ENCODE measurements at places on chromosomes 5 and 9.

DNA sequence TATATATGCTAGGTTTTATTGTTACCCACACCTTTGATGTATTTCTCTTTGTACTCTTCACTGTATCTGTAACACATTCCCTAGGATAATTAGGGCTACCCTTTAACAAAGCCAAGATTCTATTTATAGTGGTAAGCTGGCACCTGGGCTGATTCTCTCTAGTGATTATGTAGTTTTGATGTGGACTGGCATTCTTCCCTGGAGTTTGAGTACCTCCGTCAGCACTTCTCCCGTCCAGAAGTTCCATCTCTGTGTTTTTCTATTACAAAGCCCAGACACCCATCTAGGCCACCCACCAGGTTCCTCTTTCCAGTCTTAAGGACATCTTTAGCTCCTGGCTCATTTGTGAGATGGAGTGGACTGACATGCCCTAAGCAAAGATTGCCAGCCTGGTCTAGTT, 55.9 kb upstream of the CDKN2B start:
- DNase-seq: no peak

DNA sequence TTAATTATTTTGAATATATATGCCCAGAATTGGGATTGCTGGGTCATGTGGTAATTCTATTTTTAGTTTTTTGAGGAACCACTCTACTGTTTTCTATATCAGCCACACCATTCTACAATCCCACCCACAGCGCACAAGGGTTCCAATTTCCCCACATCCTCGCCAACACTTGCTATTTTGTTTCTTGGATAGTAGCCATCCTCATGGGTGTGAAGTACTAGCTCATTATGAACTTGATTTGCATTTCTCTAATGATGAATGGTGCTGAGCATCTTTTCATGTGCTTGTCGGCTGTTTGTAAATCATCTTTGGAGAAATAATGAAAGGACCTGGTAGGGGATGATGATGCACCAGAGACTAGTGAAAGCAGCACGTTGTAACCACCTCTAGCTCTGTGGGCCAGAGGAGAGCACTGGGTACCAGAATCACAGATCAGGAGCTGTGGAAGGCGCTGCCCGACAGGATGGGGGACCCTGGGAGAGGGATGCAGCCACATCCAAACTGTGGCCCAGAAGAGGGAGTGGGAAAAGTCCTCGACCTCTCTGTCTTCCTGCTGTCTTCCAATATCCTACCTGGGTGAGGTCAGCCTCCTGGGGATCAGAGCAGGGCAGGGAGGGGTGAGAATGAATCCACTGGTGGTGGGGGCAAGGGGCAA, 155.4 kb downstream of the RGS3 start:
- no peak for DNase-seq

- DNase-seq: no peak
Observed at GRCh38 chr5:154737667-154738320, 17.4 kb upstream of the LARP1 start.

DNA sequence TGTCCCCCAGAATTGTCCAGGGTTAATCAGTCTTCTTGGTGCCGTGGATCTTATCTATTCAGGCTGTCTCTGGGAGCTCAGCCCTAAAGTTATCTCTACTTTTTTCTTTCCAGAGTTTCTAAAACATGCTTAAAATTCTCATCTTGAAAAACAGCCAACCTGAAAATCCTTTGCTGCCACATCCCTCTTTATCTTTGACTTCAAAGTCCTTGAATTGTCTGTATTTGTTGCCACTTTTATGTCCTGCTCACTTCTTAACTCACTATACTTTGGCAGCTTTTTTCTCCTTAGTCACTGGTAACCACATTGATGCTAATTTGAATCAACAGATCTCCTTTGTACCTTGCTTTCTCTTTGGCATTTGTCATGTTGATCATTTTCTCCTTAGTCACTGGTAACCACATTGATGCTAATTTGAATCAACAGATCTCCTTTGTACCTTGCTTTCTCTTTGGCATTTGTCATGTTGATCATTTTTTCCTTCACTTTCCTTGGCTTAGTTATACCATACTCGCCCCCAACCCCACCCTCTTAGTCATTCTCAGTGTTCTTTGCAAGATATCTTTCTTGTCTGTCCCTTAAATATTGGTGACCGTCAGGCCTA, 8.5 kb downstream of the DMXL1 start:
- no peak for DNase-seq

GRCh38 chr5:116773926-116774325, 199.3 kb upstream of the SEMA6A start:
- DNase-seq: no peak

DNA sequence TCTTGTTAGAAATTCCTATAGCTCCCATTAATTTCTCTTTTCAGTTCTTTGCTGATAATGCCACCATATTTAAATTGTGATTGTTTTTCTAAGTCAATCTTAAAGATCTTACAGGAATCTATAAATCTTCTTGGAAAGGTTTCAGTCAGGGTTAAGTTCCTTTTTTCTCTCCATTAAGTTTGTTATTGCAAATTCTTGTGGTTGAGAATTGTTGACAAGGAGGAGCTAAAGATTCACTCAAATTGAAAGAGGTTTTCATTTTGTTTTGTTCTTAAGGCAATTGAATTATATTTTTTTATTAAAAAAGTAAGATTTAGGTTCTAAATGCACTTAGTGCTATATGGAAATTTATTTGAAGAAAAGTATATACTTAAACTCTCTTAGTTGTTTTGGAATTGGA, 213.4 kb downstream of the PRR16 start:
- DNase-seq: no peak

GRCh38 chr5:89421035-89421434, 538.1 kb upstream of the MEF2C start:
- DNase-seq: no peak

DNA sequence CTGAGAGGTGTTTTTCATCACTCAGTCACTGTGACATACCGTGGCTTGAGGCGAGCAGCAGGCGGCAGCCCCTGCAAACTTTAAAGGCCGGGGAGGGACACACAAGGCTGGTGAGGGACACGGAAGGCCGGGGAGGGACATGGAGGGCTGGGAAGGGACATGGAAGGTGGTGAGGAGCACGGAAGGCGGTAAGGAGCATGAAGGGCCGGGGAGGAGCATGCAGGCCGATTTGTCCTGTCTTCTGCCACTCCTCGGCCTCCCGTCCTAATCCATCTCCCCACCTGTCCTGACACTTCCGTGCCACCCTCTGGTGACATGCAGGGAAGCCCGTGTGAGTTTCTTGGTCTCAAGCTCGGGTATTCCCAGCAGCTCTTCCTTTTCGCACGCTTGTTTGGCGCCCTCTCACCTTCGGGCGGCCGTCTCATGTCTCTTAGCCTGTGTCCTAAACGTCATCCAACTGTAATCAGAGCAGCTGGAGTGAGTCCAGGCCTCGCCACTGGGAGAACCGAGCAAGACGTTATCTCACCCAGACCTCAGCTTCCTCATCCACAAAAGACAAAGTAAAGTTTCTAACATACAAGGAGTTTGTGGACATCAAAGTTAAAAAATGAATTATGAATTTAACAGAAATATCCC, 126.5 kb downstream of the MRPL36 start:
- no peak for DNase-seq

GRCh38 chr5:32302835-32303754, 9.6 kb downstream of the MTMR12 start:
- DNase-seq: no peak

GRCh38 chr5:10982626-10983025, 221.6 kb upstream of the DAP start:
- DNase-seq: no peak

DNA sequence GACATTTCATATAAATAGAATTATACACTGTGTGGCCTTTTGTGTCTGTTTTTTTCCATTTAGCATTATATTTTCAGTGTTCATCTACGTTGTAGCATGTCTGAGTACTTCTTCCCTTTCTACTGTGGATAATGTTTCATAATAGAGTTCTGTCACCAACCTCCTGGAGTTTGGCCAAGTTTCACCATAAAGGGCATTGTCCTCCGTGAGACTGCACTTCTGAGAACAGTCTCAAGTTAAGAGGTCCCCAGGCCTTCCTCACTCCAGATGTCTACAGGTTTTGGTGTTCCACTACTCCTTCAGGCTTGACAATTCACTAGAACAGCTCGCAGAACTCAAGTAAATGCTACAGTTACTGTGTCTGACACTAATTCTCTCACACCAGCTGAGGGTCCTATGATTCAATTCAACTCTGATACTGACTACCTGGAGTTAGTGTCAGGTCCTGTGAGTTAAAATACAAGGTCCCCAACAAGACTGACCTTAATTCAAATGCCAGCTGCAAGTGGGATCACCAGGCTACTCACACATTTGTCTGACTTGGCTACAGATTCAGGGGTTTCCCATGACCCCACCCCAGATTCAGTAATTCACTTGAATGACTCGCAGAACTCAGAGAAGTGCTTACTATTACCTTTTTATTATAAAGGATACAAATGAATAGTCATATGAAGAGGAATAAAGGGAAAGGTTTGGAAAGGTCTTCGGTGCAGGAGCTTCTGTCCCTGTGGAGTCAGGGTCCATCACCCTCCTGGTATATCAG, 31.1 kb downstream of the SLC35A4 start:
- no peak for DNase-seq

GRCh38 chr9:14356351-14357265, 42.7 kb upstream of the NFIB start:
- no peak for DNase-seq

GRCh38 chr9:80811656-80812055, 877.7 kb downstream of the TLE1 start:
- no peak for DNase-seq

DNA sequence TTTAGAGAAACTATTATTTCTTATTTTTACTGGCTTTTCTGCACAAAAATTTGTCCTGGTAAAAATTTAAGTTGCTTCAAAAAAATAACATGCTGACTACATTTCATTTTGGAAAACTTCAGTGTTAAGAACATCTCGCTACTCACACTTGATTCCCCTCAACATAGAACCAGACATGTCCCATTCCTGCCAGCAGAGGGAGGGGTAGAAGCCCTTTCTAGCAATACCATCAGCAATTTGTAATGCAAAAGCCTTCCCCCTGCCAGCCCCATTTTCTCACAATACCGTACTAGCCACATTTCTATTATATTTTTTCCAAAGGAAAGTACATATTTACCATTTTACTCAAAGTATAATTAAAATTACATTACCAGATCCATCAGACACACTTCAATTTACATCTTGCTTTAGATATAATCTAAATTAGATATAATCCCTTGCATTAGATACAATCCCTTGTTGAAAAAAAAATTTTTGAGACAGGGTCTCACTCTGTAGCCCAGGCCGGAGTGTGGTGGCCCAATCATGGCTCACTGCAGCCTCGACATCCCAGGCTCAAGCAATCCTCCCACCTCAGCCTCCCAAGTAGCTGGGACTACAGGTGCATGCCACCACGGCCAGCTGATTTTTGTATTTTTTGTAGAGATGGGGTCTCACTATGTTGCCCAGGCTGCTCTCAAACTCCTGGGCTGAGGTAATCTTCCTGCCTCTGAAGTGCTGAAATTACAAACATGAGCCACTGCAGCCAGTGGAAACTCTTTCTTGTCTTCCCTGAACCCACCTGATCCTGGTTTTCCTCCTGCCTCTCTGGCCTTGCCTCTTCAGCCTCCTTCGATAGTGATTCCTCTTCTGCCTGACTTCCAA, 39.6 kb upstream of the IDNK start:
- no peak for DNase-seq

GRCh38 chr9:96085491-96086143, 210.1 kb downstream of the ERCC6L2 start:
- no peak for DNase-seq

DNA sequence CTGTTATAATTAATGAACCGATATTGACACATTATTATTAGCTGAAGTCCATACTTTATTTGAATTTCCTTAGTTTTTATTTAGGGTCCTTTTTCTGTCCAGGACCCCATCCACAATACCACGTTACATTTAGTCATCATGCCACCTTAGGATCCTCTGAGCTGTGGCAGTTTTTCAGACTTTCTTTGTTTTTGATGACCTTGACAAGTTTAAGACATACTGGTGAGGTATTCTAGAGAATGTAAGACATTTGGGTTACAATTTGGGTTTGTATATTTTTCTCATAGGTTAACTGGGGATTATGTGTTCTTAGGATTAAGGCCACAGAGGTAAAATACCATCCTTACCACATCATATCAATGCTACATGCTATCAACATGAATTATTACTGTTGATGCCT, 42.7 kb downstream of the KIAA1958 start:
- no peak for DNase-seq

GRCh38 chr5:86974955-86975354, 292.7 kb upstream of the RASA1 start:
- no peak for DNase-seq
